AG09319 (cell line): ENCODE measurements at places on chromosomes 2 and 18.

GRCh38 chr2:61244694-61245093 lies 82.7 kb downstream of the C2orf74 start:
- no peak for DNase-seq

DNA sequence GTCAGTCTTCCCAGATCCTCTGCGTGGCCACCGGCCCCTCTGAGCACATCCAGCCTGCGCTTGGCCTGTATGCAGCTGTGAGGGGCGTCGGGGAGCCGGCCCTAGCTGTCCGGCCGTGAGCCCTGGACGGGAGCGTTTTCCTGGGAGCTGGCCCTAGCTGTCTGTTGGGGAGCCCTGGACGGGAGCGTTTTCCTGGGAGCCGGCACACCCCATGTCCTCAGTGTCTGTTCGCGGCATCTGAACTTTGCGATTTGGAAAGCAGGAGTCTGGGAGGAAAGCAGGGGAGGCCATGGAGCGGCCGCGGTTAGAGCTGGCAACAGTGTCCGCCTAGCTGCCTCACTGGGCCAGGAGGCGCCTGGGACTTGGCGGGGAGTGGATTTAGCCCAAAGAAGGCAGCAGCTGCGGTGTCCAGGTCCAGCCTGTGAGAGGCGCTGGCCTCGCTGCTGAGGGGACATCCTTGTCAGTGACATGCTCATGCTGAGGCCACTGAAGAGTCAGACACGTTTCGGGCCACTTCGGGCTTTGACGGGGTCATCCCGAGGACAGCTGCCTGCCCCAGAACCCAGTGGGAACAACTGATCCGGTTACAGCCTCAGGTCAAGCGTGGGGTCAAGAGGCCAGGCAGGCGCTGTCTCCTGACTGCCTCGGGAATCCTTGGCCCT lies 75.8 kb downstream of the KCNG2 start:
- no peak for DNase-seq

DNA sequence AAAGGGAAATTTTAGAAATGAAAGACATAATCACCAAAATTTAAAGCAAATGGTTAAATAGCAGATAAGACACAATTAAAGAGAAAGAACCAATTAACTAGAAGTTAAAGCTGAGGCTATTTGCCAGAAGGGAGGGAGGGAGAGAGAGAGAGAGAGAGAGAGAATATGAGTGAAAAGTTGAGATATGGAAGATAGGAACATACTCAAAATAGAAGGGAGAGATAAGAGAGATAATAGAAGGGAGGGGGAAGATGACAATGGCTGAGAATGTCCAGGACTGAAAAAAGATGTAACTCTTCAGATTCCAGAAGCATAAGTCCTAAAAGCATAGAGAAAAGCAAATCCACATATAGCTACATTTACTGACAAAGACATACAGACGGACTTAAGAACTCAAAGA lies 17.1 kb upstream of the AAK1 start:
- no peak for DNase-seq

DNA sequence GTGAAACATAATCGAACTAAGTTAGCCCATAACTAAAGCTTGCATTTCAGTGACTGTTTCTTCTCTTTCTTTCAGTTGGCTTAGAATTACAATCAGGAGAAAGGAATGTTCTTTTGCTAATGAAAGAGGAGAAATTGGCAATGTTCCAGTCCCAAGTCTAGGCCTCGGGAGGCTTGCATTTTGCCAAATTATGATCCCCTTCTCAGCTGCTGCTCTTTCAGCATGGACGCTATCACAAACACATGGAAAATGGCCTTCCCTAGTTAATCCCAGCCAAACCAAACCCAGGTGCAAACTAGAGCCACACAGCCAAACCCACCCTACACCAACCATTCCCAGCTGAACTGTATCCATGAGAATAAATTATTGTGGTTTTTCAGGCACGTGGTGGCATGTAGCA lies 605.2 kb upstream of the LRRTM4 start:
- no peak for DNase-seq

- DNase-seq: no peak
Observed at GRCh38 chr18:76564655-76565237, 69.7 kb upstream of the ZNF516 start.

- DNase-seq: no peak
Observed at GRCh38 chr2:109451671-109452070, 162.1 kb downstream of the SEPTIN10 start.

DNA sequence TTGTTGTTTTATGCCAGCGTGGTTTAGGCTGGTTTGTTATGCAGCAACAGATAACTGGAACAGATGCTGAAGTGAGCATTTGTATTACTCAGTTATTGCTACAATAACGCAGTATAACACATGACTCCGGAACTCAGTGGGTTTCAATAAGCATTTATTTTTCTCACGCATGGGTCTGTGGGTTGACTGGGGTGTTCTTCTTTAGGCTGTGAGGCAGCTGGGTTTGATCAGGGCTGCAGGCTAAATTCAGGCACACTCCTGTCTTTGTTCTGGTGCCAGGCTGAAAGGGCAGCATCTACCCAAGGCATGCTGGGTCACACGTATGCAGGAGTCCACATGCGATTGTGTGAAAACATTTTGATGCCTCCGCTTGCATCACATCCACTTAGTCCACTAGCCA lies 3.8 kb upstream of the SLC1A4 start:
- no peak for DNase-seq

DNA sequence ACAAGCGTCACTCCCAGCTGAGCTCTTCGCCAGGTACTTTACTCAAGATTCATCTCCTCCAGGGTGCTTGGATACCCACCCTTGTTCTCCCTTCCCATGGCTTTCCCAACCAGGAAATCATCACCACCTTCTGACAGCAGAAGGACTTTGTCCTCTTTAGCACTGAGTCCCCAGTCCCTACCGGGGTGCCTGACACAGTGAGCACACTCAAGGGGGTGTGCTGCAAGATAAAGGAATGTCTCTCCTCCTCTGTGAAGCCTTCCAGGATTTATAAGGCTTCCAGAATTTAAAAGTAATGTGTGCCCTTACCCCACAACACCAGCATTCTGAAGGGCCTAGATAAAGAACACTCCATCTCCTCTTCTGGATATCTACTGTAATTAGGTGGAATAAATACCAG lies 39.6 kb downstream of the ACVR1 start:
- DNase-seq: no peak

- DNase-seq: no peak
Observed at GRCh38 chr18:47779381-47779780, 151.1 kb downstream of the SMAD2 start.

- peak; percentile 15 for DNase-seq
Observed at GRCh38 chr2:197969391-197969893, 165.0 kb downstream of the PLCL1 start.

DNA sequence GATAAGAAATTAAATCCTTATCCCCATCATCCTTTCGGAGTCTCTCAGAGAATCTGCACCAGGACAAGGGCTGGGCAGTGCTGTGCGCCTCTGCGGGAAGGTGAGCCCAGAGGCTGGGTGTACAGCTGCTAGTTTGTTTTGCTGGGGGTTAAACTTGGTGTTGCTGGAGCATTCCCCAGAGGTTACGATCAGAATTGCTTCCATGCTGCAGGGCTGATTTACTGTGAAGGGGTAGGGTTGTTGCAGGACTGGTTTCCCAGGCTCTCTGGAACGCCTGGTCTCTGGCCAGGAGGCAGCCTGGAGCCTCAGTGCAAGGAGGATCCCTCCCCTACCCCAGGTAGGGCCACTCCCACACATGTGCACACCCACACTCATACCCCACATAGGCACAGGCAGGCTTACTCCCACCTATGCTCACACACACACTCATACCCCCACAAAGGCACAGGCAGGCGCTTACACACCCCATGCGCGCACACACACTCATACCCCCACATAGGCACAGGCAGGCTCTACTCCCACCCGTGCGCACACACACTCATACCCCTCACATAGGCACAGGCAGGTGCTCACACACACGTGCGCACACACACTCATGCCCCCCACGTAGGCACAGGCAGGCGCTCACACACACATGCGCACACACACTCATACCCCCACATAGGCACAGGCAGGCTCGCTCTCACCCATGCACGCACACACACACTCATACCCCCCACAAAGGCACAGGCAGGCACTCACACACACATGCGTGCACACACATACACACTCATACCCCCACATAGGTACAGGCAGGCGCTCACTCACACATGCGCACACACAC lies 11.3 kb downstream of the CNNM4 start:
- no peak for DNase-seq

- DNase-seq: no peak
Observed at GRCh38 chr2:206688990-206689389, 29.2 kb downstream of the DYTN start.

- no peak for DNase-seq
Observed at GRCh38 chr2:159891917-159892730, 94.1 kb upstream of the CD302 start.

GRCh38 chr2:177165061-177165583 lies 47.5 kb upstream of the HNRNPA3 start:
- DNase-seq: no peak

DNA sequence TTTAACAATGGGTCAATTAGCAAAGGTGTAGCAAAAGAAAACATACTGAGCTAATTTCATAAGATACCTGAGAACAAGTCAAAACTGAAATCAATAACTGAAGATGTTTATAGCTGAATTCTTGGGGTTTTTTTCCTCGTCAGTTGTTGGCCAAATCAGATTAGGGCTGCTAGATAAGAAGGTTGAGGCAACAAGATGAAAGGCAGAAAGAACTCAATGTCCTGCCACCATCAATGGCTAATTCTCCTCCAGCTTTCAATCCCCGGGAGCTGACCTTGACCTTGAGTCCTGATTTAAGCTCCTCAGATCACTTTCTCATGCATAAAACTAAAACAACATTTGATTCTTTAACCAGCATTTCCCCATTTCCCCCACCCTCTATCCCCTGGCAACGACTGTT lies 61.8 kb downstream of the MREG start:
- no peak for DNase-seq

DNA sequence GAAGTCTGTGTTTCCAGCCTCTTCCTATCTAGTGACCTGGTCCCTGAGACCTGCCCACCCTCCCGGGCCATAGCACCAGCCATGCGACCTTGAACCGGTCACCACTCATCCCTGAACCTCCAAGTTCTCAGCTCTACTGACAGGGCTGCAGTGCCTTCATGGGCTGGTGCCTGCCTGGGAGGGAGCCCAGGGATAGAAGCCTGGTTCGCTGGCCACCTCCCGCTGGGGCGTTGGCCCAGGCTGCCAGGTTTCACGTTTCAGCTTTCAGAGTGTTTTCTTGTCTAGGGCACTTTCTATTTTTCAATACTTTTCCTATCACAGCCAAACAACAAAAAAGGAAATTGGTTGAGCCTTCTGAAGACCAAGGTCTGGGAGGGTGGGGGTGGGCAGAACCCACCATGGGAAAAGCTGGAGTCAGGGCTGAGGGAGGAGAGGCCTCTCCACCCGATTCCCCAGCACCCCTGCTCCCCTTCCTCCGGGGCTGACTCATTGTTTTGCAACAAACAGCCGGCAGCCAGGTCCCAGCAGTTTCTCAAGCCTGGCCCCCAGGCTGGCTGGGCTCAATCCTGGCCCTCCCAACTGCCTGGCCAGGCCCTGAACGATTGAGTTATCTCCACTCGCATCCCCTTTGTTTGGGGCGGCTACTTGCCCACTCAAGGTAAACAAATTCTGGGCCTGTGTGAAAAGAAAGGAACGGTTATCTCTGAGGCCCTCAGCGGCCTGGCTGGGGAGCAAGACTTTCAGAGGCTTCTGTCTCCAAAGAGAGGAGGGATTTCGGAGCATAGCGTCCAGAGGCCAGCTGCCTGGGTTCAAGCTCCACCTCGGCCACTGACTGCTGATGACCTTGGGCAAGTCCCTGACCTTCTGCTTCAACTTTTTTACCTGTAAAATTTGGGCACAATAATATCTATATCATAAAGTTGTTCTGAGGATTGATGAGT lies 47.5 kb downstream of the ZFP36L2 start:
- DNase-seq: peak; percentile 78

- peak; percentile 86 for DNase-seq
Observed at GRCh38 chr2:99697811-99698568, 208.2 kb upstream of the REV1 start.

- DNase-seq: no peak
Observed at GRCh38 chr2:68951899-68952298, 794 bp downstream of the GKN2 start.

DNA sequence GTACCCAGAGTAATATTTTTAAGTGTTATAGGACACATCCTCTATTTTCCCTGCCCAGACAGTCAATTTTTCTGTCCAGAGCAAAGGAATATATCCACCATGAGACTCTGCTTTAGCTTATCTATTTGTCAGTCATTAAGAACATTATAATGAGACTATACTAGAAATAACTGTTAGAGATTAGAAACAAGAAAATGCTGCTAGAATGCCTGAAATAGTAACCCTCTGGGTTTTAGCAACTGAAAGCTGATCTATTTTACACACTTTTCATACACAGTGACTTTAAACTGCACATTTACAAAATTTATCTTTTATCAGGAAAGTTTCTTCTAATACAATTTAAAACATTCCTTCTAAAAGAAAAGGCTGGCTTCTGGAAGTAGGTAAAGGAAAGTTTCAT lies 39.6 kb downstream of the MBD2 start:
- DNase-seq: no peak

- no peak for DNase-seq
Observed at GRCh38 chr18:23337599-23338444, 115.3 kb upstream of the RIOK3 start.

DNA sequence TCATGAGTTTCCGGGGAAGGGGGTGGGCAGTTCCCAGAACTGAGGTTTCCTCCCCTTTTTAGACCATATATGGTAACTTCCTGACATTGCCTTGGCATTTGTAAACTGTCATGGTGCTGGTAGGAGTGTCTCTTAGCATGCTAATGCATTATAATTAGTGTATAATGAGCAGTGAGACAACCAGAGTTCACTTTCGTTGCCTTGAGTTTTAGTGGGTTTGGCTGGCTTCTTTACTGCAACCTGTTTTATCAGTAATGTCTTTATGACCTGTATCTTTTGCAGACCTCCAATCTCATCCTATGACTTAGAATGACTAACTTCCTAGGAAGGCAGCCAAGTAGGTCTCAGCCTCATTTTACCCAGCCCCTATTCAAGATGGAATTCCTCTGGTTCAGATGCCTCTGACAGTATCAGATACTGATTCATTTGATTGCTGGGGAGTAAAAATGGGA lies 447.3 kb downstream of the XIRP2 start:
- no peak for DNase-seq

DNA sequence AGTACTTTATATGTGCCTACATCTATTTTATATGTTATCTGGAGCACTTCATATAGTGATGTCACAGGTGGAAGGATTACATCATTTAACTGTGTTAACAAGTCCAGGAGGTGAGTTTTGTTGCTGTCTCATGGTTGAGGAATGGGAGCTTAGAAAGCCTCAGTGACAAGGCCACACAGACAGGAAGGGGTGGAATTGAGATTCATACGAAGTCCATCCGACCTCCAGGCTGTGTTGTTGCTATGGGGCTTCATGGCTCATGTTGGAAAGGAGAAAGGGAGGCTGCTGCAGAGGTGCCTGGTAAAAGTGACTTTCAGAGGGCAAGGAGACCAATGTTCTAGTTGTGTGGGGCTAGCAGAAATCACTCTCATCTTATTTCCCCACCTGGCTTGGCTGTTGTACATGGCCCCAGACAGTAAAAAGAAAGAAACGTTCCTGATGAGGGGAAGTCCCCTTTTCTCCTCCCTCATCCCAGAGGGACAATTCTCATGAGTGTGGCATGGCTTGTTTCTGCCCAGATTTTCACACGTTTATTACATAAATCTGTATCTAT lies 31.0 kb upstream of the GREB1 start:
- DNase-seq: no peak

- DNase-seq: no peak
Observed at GRCh38 chr2:201862843-201863242, 56.5 kb downstream of the CDK15 start.
